ENCODE measurements at places on chromosomes 12 and 14. TPM values are rescaled to one million over a fixed set of nuclear protein-coding genes. Genes with fewer than 3 reads are reported as not detected.

DNA sequence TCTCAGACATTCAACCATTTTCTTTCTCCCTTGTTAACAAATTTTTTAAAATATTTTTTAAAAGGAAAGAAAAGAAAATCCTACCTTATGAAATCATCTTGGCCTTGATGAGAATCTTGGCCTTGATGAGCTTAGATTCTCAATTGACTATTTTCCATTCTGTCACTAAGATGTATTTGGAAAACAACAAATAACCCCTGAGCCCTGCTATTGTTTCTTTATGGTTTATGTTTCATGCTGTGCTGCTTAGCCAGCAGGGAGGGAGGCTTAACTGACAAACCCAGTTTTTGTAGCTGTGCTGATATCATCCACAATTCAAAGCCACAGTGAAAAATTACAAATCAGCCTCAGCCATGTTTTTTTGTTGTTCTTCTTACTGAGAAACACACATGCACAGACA lies 404.1 kb downstream of the RAD51B start:
- no peak for DNase-seq

DNA sequence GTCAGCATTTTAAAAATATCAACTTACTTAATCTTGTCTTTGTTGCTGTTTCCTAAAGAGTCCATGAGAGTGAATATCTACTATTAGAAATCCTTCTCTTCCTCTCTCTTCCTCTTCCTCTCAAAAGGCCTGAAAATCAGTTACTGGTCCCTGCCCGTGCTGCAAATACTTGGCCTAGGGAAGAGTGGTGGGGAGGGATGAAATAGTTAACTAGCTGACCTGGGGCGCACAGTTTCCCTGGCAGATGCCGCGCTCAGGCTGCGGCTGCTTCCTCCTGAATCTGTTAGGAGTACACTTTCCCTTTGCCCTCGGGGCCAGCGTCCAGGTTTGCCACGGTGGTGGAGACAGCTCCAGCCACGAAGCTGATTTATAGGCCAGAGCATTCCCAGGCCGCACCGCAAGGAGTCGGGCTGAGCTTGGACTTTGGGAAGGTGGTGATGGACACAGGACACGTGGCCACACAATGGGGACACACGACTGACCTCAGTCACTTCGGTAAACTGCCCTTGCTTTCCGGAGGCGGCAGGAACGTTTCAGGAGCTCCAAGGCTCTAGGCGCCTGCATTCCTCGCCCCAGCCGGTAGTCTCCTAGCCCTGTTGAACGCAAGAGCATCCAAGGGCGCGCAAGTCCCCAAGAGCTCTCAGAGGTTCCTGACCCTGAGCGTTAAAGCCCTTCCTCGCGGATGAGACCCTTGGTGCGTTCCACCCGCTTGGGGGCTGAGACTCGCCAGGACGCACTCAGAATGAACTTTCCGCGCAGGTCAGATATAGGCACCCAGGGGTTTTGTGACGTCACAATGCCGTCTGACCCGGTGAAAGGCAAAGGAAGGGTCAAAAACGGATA lies 7.1 kb upstream of the ASCL1 start:
- no peak for DNase-seq

- peak; percentile 46 for DNase-seq
These were observed 86.6 kb downstream of the BORCS5 start for GRCh38 chr12:12443431-12443878.

DNA sequence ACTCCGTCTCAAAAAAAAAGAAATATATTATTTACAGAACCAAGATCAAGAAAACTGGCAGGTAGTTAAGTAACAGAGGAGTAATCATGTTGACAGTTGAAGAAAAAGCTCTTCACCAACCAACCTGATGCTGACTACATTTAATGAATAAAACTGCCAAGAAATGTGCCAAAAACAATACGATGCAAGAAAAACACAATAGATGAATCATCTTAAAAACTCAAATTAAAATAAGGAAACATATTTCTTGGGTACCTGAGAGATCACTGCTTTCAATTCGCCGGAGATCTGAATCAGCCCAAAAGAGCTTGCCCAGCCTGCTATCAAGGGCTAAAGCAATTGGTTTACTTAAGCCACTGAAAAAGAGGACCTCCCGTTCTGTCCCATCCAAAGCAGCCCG lies 76.4 kb downstream of the BCL2L14 start:
- no peak for DNase-seq

DNA sequence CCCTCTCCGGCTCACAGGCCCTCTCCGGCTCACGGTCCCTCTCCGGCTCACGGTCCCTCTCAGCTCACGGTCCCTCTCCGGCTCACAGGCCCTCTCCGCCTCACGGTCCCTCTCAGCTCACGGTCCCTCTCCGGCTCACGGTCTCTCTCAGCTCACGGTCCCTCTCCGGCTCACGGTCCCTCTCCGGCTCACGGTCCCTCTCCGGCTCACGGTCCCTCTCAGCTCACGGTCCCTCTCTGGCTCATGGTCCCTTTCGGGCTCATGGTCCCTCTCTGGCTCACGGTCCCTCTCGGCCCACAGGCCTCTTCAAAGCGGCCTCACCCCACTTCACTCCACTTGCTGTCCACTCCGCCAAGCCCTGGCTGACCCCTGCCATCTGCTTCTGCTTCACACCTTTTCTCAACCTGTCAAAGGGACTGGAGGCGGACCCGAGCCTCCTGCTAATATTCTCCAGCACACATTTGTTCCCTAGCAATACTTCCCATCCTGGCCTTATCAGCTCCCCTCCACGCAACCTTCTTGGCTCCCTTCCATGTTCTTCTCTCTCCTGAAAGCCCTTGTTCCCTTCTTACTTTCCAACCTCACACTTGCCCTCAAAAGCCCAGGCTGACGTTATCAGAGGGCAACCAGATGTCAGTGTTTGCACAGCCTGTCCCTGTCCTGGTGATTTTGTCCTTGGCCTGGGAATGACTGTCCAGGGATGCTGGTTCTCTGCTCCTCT lies 176.7 kb downstream of the CALM1 start:
- DNase-seq, result no peak

- no peak for DNase-seq
These were observed 43.1 kb downstream of the STX2 start for GRCh38 chr12:130795906-130796305.

- no peak for DNase-seq
These were observed 702.7 kb downstream of the TMTC2 start for GRCh38 chr12:83389237-83389996.

DNA sequence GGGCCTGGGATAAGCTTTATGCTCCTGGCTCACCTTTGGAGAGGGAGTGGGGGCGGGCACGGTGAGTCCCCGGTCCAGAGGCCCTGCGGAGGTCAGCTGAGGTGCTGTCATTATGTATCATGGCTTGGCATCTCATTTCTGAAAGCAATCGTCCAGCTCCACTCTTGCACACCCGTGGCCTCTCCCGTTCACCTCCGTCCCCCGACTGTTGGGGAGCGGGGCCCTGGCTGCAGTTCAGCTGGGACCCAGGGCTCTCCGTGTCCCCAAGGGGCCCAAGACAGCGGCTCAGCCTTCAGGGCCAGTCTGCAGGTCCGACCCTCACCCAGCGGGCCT lies 10.6 kb downstream of the BMP4 start:
- DNase-seq, result no peak

The ANO6 gene
- polyA plus RNA-seq, result 40.5 TPM

The DPPA3 gene
- not detected for polyA plus RNA-seq

The RERGL gene
- polyA plus RNA-seq, result 0.09 TPM

The RPL10L gene
- not detected for polyA plus RNA-seq

The TCL1B gene
- not detected for polyA plus RNA-seq

The TDP1 gene
- 22.8 TPM for polyA plus RNA-seq

The CPNE6 gene
- not detected for polyA plus RNA-seq

Data from fibroblast of lung (primary cell).